SK-N-DZ (cell line): ENCODE measurements at places on chromosomes 11 and 22.

DNA sequence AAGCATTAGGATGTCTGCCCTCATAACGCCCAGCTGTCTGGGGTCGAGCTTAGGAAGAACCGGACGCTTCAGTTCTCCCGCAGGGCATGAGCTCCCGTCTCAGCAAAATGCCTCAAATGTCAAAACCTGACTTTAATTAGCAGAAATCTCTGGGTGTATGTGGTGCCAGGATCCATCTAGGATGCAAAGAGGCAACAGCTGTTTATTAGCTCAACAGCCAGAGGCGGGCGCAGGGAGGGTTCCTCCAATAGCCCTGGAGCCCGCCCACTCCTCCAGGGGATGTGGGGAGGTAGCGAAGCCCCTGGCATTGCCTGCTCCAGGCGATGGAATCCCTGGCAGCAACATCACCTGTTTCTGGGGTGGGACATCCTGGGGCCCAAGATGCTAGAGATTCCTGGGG lies 39.4 kb upstream of the RTL6 start:
- no peak for DNase-seq

DNA sequence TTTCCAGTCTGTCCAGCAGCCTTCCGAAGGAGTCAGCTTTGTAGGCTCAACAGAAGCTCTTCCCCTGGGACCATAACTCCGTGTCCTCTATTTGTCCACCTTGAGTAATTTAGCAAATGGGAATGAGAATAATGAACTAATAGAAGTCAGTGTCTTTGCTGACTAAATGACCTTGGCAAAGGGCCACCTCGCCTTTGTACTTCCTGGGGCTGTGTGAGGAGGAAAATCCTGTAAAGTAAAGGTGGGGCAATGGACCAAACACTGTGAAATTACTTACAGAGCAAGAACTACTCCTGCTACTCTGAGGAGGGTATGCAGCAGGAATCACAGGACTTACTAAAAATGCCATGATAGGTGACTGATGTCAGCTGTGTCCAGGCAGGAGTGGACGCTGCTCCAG lies 36.2 kb upstream of the CSNK2A3 start:
- no peak for DNase-seq

DNA sequence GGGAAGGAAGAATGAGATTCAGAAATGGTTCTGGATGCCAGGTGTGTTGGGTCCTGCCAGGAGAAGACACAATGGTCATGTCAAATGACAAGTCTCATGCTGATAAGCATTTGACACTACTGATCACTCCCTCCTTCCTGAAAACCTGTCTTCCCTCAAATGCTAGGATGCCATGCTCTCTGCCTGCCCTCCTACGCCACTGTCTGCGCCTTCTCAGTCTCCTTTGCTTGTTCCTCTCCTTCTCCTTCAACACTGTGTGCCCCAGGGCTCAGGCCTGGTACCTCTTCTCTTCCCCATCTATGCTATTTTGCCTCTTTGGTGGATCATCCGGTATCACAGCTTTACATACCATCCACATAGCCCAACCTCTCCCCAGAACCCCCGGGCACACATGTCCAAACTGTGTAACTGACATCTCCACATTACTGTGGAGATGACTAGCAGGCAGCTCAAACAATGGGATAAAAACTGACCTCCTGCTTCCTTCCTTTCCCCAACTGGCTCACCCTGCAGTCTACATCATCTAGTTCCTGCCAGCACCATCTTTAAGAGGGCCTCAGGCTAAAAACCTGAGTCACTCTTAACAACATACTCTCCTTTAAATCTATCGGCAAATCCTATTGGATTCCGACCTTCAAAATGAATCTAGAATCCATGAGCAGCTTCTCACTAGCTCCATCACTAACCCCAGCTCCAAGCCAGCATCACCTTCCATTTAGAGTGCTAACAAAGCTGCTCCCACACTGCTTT lies 8.2 kb downstream of the AP1B1 start:
- no peak for DNase-seq

DNA sequence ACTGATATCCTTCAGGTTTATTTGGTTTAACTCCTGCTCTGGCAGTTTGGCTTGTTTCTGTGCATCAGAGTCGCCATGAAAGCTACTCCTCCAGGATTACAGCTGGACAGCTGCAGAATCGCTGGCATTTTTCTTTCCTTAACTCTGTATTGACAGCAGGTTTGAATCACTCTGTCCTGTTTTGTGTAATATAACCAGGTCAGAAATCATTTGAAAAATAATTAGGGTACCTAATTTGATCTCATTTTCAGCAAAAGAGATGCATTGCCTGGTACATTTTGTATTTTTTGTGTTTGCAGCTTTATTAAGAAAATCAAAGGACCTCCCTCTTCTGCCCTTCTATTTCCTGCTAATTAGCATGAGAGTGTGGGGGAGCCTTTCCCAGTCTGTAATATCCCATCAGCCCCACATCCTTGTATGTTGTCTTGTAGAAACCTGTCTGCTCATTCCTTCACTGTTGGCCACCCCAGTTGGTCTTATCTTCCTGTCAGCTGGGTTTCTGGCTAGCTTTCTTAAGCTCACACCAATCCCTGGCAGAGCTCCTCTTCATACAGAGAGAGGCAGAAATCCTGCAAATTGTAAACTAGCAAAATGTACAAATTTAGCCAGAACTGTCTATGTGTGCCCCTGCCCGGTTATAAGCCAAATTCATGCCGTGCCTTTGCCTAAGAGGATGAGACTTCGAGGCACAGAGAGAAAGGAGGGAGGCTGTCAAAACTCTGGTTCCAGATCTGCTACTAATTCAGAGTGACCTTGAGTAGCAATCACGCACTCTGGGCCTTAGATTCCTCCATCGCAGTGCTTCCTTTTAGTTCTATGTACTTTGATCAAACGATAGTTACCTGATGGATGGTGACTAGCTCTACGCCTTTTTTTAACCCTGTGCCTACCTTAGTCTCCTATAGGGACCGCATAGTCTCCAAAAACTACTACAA lies 200.6 kb downstream of the NAV2 start:
- DNase-seq = no peak

- peak; percentile 67 for DNase-seq
These were observed 88.6 kb downstream of the PLEKHA7 start for GRCh38 chr11:16925561-16926065.

DNA sequence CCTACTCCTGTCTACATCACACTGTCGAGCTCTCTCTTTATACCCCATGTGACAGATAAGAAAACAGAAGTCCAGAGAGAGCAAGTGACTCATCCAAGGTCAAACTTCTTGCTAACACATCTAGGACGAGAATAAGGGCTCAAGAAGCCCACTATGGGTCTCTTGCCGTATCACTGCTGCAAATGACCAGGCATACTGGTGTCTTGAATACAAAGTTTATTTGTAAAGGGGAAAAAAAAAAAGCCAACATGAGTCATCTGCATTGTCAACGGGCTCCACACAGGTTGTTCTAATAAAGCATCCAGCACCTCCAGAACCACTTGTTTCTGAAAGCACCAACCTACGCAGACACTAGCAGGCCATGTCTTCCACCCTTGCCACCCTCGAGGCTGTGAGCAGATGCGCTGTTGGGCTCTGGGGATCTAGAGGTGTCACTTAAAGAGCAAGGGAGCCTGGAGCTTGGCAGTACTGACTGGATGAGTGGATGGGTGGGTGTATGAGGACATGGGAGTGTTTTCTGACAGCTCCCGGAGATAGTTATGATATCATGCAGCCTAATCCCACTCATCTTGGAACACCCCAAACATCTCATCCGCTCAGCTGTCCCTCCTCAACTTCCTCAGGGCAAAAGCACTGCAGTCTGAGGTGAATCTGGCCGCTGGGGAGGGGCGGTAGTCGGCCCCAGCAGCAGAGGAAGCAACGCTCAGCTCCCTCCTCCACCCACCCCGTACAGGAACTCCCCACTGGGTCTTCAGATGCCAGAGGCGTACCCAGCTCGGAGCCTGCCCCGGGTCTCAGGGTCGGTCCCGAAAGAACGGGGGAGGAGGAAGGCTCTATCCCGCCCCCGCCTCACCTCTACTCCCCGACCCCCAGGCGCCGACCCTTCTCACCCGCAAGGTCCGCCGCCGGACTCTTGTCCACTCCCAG lies 1.0 kb downstream of the SMCO4 start:
- peak; percentile 56 for DNase-seq

- DNase-seq = no peak
These were observed 60.6 kb upstream of the PPP6R3 start for GRCh38 chr11:68399916-68400315.

- DNase-seq = no peak
These were observed 69.5 kb upstream of the TBCEL start for GRCh38 chr11:120954381-120954780.

GRCh38 chr11:76823481-76824028 lies 37.2 kb upstream of the ACER3 start:
- peak; percentile 40 for DNase-seq

GRCh38 chr11:73140213-73141030 lies 1.7 kb downstream of the FCHSD2 start:
- DNase-seq = peak; percentile 24

DNA sequence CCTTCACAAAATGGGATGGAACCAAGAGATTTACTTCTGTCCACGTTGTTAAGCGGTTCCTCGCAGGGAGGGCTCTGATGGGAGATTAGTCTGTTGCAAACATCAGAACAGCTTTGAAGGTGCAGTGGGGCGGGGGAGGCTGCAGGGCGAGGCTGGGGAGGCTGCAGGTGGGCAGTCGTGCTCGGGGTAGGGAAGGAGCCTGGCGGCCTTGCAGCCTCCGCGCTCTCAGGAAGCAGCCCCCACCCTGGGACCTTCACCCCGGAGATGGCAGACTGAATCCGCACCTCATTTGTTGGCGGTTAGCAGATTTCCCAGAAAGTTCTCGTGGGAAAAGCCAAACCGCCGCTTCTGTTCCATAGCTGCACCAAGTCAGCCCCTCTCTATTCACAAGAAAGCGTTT lies 237.3 kb downstream of the BRD1 start:
- no peak for DNase-seq

GRCh38 chr11:134498326-134499139 lies 86.5 kb upstream of the B3GAT1 start:
- no peak for DNase-seq

- no peak for DNase-seq
These were observed 6.6 kb downstream of the LIMK2 start for GRCh38 chr22:31218565-31219262.

DNA sequence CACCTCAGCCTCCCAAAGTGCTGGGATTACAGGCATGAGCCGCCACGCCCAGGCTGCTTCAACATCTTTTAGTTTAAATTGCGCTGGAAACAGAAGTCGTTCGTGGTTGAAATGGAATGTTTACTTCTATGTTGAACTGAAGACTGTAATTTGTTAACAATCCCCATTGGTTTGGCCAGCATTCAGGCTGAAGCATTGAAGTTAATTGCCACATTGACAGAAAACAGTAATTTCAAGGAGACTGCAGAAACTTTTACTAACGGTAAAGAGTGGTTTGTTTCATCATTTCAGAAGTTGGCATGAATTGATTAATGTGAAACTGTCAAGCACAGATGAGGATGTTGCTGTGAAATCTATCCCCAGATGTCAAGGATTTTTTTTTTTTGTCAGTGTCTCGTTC lies 14.2 kb downstream of the AP5B1 start:
- no peak for DNase-seq

- DNase-seq = no peak
These were observed 122.5 kb upstream of the ZC3H12C start for GRCh38 chr11:109970516-109971183.

GRCh38 chr11:12397931-12398334 lies 20.6 kb downstream of the PARVA start:
- peak; percentile 40 for DNase-seq

- DNase-seq = no peak
These were observed 46.4 kb downstream of the ARHGAP20 start for GRCh38 chr11:110665689-110666465.

DNA sequence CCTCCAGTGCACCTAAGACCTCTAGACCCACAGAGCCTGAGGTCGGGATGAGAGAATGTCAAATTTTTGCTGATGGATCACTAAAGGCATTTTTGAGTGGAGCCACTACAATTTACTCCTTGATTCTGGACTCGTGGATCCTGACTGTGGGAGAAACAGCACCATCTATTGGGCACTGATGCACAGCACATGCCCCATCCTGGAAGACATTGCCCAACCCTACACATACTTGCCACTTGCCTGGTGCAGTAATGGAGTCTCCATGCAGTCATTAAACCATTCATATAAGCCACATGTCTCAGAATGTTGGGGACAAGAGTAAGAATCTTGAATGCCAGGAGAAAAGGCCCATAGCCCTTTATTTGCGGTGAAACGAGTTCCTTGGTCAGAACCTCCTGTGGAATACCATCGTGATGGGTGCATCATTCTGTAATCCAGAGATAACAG lies 103.9 kb downstream of the GGTLC2 start:
- peak; percentile 29 for DNase-seq

DNA sequence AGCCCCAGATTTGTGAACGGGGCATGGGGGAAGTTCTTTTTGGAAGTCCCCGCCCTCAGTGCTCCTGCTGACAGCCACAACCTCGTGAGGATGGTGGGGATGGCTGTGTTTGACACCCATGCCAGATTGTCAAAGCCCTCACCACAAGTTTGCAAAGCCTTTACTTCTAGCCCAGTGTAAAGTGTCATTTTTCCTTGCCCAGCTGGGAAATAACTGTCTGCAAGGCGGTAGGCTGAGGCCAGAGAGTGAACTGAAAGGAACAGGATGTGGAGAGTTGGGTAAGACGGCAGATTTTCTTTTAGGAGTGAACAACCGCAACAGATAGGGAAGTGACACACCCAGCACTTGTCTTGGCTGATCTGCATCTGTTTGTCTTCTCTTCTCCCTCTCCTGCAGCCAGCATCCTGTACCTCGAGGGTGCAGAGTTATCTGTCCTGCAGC lies 13.6 kb downstream of the IL17RA start:
- DNase-seq = no peak

GRCh38 chr22:24265734-24266133 lies 4.9 kb upstream of the SPECC1L start:
- DNase-seq = peak; percentile 53

DNA sequence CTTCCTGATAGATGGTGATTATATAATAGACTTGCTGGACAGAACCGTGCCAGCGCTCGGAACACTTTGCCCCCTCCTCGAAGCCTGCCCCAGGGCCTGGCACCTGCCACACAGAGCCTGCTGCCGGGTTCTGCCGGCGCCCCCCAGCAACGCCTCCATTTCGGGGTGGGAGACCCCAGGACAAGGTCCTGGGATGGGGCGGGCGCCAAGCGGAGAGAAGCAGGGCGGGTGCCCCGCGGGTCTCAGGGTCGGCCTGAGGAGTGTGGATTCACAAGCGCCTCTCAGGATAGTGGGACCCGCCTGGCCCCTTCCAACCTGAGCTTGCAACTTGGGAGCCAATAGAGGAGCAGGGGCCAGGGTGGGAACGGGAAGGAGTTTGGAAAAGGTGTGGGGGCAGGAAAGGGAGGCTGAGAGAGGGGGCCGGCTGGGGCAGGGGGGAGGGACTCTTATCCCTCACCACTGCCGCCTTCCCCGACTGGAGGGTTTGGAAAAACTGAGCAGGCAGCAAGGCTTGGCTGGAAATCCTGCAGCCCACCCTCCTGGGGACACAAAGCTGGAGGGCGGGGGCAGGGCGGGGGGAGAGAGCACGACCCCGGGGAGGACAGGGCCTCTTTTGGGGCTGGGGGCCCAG lies 3.3 kb upstream of the BCL9L start:
- DNase-seq = peak; percentile 73

DNA sequence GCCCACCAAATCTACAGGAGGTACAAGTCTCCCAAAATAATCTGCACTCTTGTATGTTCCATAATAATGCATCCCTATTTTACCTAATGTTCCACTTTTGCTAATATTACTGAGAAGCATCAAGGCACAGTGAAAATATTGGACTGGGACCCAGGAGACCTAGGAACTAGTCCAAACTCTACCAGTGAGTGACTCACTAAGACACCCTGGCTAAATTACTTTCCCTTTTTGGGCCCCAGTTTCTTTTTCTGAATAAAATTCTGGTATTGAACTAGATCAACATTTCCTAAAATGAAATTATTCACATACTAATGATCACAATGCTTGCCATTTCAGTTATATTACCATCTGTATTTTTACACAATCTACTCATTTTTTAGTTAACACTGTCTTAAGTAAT lies 19.6 kb downstream of the THAP12 start:
- no peak for DNase-seq
